ENCODE measurements at places on chromosomes 3 and 15. TPM values are rescaled to one million over a fixed set of nuclear protein-coding genes. Genes with fewer than 3 reads are reported as not detected.

The ATP1B3 gene
- total RNA-seq, result 79.6 TPM

The CILP gene
- total RNA-seq, result 22.1 TPM

GRCh38 chr3:140753865-140754754 lies 76.2 kb downstream of the TRIM42 start:
- no peak for DNase-seq

GRCh38 chr15:36109943-36110658 lies 469.3 kb upstream of the CDIN1 start:
- no peak for DNase-seq

The ACOX2 gene
- total RNA-seq, result 28.3 TPM

The SCAMP5 gene
- 11.3 TPM for total RNA-seq

DNA sequence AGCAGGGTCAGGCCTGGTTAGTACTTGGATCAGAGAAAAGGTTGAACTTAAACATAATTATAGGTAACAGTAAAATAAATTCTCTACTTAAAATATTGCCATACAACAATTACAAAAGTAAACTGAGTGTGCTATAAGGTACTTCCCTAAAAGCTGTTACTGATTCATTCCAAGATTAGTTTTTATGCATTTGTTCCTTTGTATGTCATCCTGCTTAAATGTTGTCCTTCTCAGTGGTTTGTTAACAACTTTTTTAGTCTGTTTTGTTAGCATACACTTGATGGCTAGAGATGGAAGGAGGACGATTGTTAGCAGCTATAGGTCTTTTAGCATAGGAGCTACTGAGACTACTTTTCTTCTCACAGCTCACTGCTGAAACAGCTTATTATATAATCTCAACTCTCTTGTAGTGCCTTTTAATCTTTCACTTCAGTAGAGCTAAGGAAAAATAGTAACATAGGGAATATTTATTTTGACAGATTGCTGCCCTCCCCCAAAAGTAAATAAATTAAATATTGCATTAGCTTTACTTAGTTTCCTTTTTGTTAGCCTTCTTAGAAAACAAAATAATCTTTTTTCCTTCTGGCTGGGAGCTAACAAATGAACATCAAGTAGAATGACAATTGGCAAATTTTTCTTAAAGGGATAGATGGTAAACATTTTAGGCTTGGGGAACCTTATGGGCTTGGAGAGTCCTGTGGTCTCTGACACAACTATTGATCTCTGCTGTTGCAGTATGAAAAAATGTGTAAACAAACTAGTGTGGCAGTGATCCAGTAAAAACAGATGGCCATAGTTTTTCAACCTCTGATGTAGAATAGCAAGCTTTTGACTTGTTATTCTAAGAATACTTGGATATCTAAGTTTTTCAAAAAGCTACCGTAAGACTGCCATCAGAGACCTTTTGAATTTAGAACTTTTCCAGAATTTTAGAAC lies 39.5 kb downstream of the USP8 start:
- DNase-seq, result no peak

DNA sequence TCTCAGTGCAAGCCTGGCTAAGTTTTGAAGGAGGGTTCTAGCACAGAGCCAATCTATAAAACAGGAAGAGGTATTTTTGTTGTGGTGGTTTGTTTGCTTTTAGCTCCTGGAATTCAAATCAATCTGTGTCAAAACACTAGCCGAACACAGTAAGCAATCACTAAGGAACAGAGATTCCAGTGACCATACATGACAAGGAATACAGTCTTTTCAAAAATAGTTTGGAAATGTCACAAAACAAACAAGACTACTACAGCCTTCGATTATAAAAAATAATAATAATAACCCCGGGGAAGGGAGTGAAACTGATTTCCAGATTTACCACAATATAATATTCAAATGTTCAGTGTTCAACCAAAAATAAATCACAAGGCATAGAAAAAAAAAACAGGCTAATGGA lies 166.5 kb downstream of the OCA2 start:
- no peak for DNase-seq

DNA sequence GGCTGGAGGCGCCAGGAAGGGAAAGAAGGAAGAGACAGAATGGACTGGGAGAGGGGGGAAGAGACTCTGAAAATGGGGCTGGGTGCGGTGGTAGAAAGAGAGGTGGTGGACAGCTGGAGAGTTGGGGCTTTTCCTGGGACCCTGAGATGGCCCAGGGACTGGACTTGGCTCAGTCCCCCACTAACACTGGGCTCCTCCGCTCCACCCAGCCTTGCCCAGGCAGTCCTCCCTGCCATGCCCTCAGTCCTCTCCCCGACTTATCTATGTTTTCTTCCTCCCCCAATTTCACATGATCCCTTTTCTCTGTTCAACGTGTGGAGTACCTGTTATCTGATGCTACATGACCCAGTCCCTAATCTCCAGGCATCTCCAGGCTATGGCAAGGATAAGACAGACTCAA lies 6.3 kb upstream of the HCN4 start:
- no peak for DNase-seq

DNA sequence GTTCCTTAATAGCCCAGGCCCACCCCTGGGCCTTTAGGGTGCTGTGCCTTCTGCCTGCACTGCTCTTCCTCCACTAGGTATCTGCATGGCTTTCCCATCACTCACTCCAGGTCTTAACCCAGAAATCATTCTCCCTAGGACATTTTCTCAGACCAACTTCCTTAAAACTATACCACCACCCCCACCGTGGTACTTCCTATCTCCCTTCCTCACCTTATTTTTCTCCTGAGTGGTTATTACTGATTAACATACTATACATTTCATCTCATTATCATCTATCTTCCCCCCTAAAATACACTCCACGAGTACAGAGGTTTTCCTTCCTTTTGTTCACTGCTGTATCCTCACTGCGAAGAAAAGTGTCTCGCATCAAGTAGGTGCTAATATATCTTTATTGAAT lies 115.2 kb downstream of the ANO10 start:
- DNase-seq, result no peak

DNA sequence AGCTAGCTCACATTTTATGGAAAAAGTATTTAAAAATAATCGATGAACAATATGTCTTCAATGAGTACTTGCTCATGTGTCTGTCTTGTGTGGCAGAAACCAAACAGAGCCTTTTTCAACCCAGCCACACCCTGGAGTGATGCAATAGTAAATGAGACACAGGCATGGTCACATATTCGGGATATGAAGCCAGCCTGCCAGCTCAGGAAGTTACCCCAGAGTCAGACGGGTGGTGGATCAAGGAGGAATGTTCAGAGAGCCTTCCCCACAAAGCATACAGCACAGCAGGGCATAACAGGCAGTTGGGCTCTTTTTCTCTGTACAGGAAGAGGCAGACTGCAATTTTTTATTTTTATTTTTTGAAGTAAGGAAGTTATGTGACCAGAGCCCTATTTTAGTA lies 27.3 kb downstream of the LARP6 start:
- DNase-seq, result peak; percentile 24

- no peak for DNase-seq
These were observed 29.0 kb downstream of the GYG1 start for GRCh38 chr3:149020196-149020838.

The SLC12A1 gene
- not detected for total RNA-seq

DNA sequence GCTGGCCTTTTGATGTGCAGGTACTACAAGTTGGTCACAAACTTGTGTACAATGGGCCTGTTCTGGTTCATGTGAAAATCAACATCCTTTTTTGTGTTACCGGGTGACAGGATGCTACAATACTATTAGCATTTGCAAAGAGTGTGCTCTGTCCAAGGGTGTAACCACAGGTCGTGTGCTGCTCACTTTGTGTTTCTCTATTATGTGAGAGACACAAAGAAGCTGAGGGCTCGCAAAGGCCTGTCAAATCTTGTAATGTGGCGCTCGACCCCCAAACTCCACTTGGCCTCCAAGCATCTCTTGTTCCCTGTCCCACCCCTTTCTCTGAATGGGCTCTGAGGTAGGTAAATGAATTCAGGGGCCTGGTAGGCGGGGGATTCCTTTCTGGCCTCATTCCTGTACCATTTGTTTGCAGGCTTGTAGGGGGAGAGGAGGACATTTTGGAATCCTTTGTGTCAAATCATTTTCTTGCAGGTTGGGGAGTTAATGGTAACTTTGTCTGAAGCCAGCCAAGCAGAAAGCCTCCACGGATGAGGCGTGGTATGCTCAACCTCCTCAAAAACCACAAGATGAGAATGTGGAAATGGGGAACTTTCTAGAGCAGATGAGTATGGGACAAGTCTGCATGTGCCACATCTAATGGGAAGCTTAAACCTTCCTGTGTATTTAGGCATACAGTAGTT lies 109.1 kb downstream of the OPA1 start:
- no peak for DNase-seq

The SLC9A9 gene
- 6.3 TPM for total RNA-seq

Measured in transverse colon (tissue), 4 donors.